ENCODE measurements at places on chromosomes 6 and 20. TPM values are rescaled to one million over a fixed set of nuclear protein-coding genes. Genes with fewer than 3 reads are reported as not detected.

- no peak for DNase-seq
Measured at GRCh38 chr6:25174678-25175077, 104.5 kb upstream of the CARMIL1 start.

DNA sequence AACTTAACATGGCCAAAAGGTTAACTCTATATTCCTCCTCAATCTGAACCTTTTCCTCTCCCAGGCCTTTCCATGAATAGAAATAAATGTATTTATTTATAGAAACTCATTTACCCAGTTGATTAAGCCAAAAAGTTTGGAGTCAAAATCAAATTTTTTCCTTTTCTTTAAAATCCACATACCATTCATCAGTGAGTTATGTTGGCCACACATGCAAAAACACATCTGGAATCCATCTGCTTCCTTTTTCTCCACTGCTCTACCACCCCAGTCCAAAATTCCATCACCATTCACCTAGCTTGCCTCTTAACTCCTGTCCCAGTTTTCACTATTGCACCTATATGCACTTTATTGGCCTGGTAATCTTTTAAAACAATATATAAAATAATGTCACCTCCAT is 62.4 kb upstream of the TMEM200A start:
- DNase-seq: no peak

AHCY gene
- 61.3 TPM for total RNA-seq

- no peak for DNase-seq
Measured at GRCh38 chr6:88287696-88288095, 121.5 kb upstream of the CNR1 start.

DNA sequence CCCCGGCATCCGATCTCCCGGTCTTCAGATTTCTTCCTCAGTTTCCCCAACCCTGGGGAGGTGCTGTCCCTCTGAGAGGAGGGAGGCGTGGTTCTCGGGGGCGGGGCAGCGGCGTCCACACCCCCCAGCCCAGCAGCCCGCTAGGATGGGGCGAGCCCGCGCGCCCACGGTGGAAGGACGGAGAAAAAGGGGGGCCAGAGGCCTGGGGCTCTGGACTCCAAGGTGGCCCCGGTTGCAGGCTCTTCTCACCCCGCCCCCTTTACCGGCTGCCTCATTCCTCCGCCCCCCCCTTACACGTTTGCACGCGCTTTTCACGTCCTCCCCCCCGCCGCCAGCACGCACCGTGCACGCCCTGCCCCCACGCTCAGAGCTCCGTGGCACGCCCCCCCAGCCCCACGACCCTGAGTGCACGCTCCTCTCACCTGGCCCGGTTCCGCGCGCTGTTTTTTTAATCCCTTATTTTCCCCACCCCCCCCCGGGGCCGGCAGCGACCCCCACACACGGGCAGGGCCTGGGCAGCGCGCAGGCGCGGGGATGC is 402 bp downstream of the ZBTB12 start:
- DNase-seq: no peak

RRAGD gene
- 1.3 TPM for total RNA-seq

HDGFL1 gene
- total RNA-seq: not detected

DNA sequence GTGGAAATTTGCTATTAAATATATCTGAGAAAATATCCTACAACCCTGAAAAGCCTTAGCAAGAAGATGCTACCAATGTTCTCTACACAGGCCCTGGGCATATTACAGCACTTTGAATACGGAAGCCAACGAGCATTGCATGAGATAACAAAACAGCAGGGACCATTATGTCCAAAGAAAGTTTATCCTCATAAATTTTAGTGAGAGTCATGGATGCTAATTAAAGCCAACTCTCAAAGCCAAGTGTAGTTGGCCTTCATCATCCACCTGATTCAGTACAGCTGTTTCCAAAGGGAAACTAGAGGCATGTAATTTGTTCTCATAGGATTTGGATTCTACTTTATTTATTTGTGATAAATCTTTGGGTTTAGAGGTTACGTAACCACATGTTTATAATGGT is 564.8 kb downstream of the RFPL4B start:
- DNase-seq: no peak
